T-cell (primary cell): ENCODE measurements at places on chromosomes 12 and 14.

GRCh38 chr12:57475271-57476161 lies 4.2 kb downstream of the ARHGAP9 start:
- no peak for DNase-seq

DNA sequence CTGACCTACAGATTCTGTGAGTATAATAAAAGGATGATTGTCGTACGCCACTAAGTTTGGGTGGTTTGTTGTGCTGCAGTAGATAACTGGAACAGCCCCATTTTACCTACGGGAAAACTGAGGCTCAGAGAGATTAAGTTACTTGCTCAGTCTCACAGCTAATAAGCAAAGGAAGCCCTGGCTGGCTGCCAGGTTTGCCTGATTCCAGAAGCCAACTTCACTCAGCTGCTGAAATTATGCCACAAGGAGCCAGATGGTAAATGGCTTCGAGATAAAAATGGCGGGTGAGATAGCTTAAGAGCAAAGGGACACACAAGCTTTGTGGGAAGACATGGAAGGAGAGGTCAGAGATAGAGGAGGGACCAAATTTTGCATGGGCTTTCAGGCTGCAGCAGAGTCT lies 191.5 kb upstream of the NOS1 start:
- no peak for DNase-seq

DNA sequence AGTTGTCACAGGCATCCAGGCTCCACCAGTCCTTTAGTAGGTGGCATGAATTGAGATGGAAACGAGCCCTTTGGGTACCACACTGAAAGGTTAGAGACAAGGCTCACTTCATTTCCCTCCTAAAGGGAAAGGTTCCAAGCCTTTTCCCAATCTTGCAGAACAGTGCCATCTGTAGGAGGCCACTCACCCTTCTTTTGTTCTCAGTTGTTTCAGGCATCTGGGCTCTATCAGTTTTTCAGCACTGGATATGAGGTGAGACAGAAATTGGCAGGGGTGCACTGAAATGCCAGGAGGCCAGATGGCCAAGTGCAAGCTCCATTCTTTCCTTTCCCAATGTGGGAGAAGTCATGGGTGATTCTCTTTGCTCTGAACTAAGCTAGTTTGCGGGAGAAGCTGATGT lies 15.2 kb downstream of the FBXO33 start:
- DNase-seq: no peak

DNA sequence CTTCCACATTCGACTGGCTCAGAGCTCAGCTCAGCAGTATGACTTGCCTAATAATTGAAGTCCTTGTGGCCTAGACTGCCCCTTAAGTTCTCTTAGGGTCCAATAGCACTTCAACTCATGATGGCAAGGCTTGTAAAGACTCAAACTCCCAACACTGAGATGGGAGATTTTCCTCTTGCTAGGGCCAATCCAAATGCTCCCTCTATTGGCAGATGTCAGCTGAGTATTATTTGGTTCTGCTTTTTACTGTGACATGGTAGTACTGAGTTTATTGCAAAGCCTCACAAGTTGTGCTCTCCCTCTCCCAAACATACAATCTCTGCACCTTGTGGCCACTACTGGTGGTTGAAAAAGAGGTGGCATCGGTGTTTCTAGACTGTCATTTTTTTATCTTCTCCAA lies 164.2 kb downstream of the ALG10 start:
- no peak for DNase-seq

GRCh38 chr14:65502676-65503124 lies 90.2 kb downstream of the FUT8 start:
- no peak for DNase-seq

- no peak for DNase-seq
Observed at GRCh38 chr12:79659961-79660431, 30.8 kb downstream of the PAWR start.

GRCh38 chr14:64620910-64621309 lies 71.1 kb downstream of the PPP1R36 start:
- DNase-seq: no peak

- DNase-seq: no peak
Observed at GRCh38 chr14:100297320-100298300, 8.6 kb downstream of the SLC25A29 start.

DNA sequence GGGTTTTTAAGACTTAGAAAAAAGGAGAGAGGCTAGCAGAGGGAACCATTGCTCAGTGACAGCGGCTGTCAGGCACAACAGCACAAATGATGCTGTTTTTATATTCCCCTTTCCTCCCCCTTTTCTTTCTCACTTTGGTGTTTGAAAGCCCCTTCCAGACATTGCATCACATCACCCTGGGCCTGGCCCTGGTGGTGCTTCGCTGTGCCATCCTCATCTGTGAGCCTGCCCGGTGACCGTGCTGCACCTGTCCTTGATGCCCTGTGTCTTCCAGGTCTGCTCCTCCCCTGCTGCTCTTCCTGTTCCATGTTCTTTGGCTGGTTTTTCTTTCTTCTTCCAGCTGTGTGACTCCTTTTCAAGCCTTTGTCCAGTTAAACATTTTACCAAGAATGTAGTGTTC lies 24.8 kb downstream of the KLC1 start:
- no peak for DNase-seq

DNA sequence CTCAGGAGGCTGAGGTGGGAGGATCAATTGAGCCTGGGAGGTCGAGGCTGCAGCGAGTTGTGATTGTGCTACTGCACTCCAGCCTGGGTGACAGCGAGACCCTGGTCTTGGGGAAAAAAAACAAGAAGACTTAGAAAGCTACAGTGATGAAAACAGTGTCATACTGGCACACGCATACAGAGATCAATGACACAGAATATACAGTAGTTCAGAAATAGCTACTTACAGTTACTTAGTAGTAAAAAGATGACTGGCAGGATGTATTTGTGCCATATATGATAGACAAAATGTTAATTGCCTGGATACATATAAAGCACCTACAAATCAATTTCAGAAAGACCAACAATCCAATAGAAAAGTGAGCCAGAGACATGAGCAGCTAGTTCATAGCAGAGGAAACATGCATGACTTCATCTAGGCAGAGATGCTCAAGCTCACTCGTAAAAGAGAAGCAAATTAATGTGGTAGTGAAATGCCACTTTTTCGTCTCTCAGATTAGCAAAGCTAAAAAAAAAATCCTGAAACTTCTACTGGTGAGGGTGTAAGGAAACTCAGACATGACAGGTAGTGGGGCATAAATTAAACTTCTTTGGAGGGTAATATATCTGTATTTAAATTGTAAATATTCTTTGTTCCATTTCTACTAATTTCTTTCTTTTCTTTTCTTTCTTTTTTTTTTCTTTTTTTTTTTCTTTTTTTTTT lies 2.5 kb upstream of the ALDH2 start:
- DNase-seq: no peak

- DNase-seq: no peak
Observed at GRCh38 chr12:111057701-111058425, 137.5 kb upstream of the MYL2 start.

DNA sequence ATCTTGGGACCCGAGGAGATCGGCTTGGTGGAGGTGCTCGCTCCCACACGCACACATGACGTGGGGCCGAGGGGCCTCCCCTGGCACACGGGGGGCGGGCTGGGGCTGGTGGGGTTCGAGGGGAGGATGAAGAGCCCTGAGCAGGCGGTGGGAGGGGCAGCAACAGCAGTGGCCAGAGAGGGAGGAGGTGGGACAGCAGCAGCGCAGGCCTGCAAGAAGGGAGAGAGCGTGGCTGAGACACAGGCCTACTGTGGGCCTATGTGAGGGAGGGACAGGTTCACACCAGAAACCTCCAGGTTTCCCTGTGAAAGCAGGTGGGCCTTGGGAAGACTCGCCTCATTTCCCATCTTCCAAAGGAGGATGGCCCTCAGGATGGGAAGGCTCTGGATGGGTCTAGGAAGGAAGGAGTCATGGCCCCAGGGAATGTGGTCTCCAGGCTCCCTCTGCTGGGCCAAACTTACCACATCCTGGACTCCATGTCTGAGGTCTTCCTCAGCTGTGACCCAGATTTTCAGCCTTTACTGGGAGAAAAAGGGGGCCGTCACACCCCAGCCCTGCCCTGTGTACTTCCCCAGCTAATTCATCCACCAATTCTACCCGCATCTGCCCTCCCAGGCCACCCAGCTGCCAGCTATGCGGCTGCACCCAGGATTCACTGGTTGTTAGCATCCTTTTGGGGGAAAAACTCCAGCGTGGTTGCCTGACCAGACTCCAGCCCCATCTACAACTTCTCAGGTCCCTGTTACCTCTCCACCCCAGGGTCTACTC lies 2.8 kb downstream of the PIANP start:
- DNase-seq: no peak

GRCh38 chr14:59271734-59272133 lies 83.3 kb downstream of the DAAM1 start:
- DNase-seq: no peak

DNA sequence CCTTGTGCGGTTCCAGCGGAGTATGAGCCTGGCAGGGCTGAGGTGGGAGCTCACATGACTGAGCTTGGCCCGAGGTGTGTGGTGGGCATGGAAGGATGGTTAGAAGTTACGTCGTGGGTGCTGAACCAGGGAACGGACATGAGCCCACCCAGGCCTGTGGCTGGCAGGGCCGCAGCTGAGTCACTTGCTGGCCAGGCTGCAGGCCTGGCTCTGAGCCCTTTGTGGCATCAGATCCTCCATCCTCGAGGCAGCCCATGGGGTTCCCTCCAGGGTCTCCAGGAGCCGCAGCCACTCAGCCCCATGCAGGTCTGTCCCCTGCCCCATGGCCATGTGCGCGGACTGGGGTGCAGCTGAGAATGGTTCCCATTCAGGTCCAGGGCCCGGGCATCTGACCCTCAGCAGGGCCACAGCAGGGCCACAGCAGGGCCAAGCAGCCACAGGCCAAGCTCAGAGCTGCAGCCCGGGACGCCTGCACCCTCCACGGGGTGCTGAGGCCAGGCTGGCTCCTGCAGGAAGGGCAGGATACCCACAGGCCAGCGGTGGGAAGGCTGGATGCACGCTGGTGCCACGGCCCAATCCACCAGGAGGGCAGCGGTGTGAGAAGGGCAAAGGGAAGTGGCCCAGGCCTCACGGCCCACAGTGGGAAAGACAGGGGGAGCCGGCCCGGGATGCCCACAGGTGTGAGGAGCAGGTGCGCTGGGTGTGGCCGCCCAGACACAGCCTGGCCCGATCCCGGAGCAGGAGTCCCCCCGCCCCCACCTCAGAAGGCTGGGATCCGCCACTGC lies 26.3 kb upstream of the ULK1 start:
- no peak for DNase-seq

DNA sequence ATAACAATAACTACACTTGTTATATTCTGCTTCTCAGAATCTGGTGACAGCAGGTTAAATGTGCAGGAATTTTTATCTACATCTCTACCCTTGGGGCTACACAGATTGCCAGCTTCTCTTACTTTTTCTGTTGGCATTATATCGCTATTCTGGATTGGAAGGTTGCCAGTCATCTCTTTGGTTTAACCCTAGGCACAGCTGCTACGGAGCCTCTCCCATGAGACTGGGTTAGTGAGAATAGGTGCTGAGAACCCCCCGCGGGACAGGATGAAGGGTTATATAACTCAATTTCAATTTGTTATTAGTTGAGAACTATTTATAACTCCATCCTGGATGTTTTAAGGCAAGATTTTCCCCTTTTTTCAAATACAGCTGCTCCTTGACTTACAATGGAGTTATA lies 73.1 kb downstream of the ACADS start:
- DNase-seq: no peak

GRCh38 chr12:130863298-130863697 lies 8.6 kb upstream of the RAN start:
- no peak for DNase-seq

GRCh38 chr14:52182853-52183252 lies 84.6 kb upstream of the PTGDR start:
- DNase-seq: no peak

GRCh38 chr12:25655702-25656101 lies 102.6 kb upstream of the LMNTD1 start:
- no peak for DNase-seq

DNA sequence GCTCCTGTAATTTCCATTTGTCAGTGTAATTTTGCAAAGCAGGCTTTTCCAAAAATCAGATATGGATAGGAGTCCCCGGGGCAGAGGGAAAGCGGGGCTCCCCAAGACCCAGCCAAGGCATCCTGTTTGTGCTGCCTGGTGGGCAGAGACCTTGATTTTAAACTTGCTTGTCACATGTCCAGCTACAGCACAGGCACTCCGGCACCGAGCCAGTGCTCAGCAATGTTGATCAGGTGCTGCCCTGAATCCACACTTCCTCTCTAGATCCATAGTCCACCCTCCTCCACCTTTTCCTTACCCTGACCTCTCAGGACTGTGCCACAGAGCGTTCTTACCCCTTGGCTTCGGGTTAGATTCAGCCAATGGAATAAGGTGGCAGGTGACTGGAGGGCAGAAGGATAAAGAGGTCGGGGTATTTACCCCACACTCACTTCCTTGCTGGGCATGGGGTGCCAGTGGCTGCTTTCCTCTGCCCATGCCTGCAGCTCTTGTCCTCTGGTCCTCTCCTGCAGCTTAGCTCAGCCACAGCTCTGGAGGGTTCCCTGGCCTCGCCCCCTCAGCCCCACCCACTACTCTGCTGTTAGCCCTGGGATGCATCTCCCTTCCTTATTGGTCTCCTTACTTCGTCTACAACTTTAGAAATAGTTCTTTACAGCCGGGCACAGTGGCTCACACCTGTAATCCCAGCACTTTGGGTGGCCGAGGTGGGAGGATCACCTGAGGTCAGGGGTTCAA lies 80.1 kb downstream of the IRF2BPL start:
- no peak for DNase-seq

GRCh38 chr12:100675432-100675831 lies 101.9 kb downstream of the GAS2L3 start:
- DNase-seq: no peak

GRCh38 chr14:52067873-52068614 lies 815 bp downstream of the NID2 start:
- DNase-seq: no peak

DNA sequence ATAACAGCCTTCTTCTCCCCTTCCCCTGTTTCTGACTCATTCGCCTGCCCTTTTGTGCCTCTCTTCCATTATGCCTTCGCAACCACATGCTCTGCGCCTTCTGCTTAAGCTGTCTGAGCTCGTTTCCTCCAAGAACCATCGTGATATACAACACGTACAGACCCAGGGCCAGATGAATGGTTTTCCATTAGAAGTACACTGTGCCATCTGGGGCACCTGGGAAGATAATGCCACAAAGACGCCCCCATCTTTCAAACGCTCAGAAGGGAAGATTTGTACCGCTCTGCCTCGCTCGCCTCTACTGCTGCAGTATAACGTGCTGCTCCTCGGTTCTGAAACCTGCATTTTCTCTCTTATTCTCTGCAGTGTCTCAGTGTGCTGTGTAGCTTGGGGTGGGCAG lies 470.9 kb upstream of the STXBP6 start:
- no peak for DNase-seq

GRCh38 chr12:5908251-5908650 lies 36.8 kb downstream of the ANO2 start:
- DNase-seq: no peak

DNA sequence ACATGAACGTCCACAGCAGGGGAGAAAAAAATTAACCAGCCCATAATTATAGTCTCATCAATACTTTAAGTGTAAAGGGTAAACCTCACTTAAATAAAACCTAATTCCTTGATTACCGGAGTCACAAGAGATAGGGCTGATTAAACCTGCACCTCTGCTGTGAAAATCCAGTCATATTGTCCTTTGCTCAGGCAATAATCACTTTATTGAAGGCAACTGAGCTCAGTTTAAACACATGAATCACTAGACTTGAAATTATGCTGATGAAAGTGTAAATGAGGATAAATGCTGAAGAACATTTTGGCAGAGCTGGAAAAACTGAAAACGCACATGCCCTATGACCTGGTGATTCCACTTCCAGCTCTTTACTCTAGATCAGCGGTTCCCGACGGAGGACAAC lies 6.7 kb upstream of the HRK start:
- no peak for DNase-seq

GRCh38 chr12:52248541-52249461 lies 15.8 kb downstream of the KRT7 start:
- DNase-seq: no peak
